ENCODE measurements at places on chromosomes 7 and 10.

DNA sequence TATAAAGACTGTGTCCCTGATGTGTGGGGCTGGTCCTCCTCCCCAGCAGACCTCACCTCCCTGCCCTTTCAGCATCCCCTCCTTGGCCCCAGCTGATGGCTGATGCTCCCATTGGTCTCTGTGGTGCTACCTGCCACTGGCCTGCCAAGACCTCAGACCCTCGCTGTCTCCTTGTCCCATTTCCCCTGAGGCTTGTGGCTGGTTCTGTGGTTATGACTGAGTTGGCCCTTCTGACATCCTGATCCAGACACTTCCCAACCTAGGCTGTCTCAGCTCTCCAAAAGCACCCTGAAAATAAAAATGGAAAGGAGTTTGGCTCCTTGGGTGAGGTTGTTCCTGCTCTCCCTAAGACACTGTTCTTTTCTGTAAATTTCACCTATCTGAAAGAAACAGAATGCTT, 214.2 kb downstream of the RPS24 start:
- DNase-seq = no peak

DNA sequence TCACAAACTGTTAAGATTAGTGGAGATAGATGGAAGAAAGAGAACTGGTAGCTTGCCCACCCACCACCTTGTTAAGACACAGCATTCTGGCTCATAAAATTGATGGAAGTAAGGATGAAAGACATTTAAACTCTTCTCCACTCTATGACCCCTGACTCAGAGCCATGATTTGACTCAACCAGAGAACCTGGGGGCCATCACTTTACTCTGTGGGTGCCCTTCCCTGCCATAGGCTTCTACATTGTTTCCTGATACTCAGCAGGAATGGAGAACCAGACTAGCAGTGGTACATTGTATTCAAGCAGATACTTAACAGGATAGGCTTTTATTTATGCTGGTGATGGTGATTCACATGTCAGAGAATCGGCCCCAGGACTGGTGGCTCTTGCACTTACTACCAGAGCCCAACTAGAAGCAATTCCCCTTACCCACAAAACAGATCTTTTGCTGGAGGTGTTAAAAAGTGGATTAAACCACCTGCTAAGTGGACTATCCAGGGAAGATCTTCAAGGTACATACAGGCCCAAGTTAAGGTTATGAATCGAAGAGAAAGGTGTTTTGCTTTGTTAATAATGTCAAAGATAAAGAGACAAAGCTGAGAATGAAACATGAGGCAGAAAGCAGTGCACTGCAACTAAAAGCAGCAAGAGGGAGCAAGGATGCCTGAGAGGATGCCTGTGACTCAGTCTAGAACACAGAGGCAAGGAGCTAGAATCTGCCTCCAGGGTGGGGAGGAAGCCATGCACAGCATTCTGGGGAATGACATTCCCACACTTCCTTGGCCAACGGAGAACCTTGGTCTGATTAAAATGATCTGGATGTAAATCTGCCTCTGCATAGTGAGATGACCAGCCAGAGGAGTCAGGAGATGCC, 36.0 kb upstream of the GLI3 start:
- no peak for DNase-seq

- DNase-seq = peak; percentile 28
Measured at GRCh38 chr7:35975851-35976454, 175.1 kb downstream of the SEPTIN7 start.

- no peak for DNase-seq
Measured at GRCh38 chr7:123916240-123916724, 8.8 kb upstream of the SPAM1 start.

- no peak for DNase-seq
Measured at GRCh38 chr7:52749880-52750279, 285.6 kb upstream of the POM121L12 start.

GRCh38 chr10:118664321-118664720, 68.9 kb upstream of the PRLHR start:
- DNase-seq = no peak

- DNase-seq = no peak
Measured at GRCh38 chr7:143426479-143427142, 16.6 kb upstream of the TAS2R60 start.
